Fibroblast of villous mesenchyme (primary cell): ENCODE measurements at places on chromosomes 1 and 21. TPM values are rescaled to one million over a fixed set of nuclear protein-coding genes. Genes with fewer than 3 reads are reported as not detected.

SLAMF8 gene
- total RNA-seq = not detected in 2 replicates

SPRR4 gene
- total RNA-seq = not detected in 2 replicates

HSD3B1 gene
- 2.6 TPM in 1 of 2 replicates, not detected in the other for total RNA-seq

BACE2 gene
- total RNA-seq = 3.0 and 7.1 TPM in 2 replicates

PADI1 gene
- total RNA-seq = 0.43 and 0.64 TPM in 2 replicates

PALMD gene
- total RNA-seq = 6.8 and 16.8 TPM in 2 replicates

C1QTNF12 gene
- total RNA-seq = 0.32 and 0.43 TPM in 2 replicates

LRRC7 gene
- total RNA-seq = 0.32 and 0.43 TPM in 2 replicates

LCE1E gene
- not detected in 2 replicates for total RNA-seq

ARHGEF16 gene
- 0.86 and 0.97 TPM in 2 replicates for total RNA-seq

PDZK1IP1 gene
- 0.43 TPM in 1 of 2 replicates, not detected in the other for total RNA-seq

IL20 gene
- total RNA-seq = 0.32 and 0.86 TPM in 2 replicates

CD1E gene
- not detected in 2 replicates for total RNA-seq

CNR2 gene
- total RNA-seq = not detected in 2 replicates

DIPK1A gene
- 19.0 and 39.3 TPM in 2 replicates for total RNA-seq

CFHR1 gene
- 0.86 TPM in 1 of 2 replicates, not detected in the other for total RNA-seq

NOS1AP gene
- under 0.01 and 0.43 TPM in 2 replicates for total RNA-seq

HES3 gene
- total RNA-seq = not detected in 2 replicates
